Forelimb muscle (tissue), 1 donor: ENCODE measurements at places on chromosomes 3 and 15. TPM values are rescaled to one million over a fixed set of nuclear protein-coding genes. Genes with fewer than 3 reads are reported as not detected.

- DNase-seq: no peak
These were observed 6.3 kb downstream of the EIF4A2 start for GRCh38 chr3:186789554-186790260.

DNA sequence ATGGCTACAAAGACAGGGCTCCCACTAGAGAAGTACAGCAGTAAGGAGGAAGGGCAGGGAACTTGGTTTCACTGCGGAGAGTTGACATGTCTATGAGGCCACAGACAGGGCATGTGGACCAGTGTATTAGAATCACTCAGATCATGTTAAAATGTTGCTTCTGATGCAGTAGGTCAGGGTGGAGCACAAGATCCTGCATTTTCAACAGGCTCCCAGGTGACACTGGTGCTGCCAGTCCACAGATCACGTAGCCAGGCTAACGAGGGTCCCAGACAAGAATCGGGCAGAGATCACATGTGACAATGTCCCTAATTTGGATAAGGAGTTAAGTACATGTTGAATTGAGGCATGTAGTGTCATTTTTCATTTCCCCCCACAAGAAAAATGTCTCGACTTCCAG, 73.6 kb downstream of the SPSB4 start:
- no peak for DNase-seq

- DNase-seq: no peak
These were observed 987.0 kb downstream of the NTRK3 start for GRCh38 chr15:87269566-87269965.

DNA sequence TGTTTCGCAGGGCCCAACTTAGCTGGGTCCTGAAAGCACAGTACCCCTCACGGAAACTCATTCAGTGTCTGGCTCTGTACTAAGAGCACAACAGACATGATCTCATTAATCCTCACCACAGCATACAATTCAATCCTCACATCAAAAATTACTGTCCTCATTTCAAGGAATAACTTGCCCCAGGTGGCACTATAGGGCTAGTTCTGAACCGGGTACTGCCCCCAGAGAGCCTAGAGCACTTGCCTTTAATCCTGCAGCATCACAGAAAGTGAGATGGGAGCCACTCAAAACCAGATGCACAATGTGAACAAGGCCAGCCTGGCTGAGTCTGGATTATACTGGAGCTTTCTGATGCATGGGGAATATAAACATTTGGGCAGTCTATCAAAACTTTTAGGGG, 122.6 kb downstream of the OSBPL10 start:
- no peak for DNase-seq

DNA sequence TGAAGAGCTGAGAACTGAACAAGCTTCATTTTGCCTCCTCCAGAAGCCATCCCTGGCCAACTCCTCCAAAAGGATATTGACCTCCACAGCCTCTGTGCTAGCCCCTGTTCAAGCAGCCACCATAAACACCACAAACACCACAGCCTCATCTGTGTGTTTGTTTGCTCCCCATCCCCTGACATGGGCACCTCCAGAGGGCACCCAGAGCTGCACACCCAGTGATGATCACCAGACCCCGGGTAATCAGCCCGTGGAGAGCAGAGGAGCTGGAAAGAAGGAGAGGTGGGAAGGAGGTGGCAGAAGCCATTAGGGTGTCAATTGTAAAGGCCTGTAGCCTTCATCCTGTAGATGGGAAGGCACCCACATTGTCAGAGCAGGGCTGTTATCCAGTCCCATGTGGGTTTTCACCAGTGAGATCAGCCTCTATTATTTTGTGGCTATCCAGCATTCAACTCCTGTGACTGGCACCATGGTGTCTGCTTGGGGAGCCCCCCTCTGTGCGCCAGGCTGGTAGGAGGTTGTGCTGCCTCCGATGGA, 6.8 kb upstream of the WNT7A start:
- no peak for DNase-seq

Gene B3GALNT1
- 16.9 TPM for polyA plus RNA-seq

DNA sequence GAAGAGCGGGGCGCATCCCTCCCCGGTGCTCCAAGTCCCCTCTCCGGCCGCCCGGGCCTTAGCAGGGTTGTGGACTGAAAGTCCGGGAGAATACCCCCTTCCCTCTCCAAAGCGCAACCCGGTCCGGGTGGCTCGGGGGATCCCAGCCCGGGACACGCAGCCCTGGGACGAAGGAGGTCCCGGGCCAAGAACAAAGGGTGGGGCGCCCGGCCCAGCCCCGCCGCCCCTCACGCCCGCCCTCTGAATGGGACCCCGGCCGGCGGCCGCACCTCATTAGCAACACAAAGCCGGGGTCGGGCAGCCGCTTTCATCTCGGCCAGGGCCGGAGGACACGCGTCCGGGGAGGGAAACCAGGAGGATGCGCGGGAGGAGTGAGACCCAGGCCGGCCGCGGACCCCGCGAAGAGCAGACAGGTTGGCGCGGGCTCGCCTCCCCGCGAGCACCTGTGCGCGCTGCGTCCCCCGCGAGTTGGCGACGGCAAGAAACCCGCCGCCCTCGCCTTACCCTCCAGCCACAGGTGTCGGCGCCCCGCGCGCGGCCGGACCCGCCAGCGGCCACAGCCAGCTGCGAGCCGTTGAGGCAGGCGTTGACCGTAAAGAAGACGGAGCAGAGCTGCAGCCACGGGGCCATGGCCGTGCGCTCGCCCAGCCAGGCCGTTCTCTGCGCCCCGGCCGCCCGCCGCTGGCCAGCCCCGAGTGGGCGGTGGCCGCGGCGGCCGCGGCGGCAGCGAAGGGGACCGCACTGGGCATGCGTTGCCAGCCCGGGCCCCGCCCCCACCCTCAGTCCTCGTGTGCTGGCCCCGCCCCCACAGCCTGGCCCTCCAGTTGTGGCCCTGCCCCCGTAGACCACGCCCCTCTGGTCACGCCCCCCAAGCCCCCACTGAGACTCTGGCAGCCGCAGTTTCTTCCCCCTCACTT, at the start of gene IL17RD:
Gene IL17RD (minus strand): TSS at position 697 of the 917 bp plus-strand sequence. CDS start 67 bp downstream, at position 630.
- no peak for DNase-seq

DNA sequence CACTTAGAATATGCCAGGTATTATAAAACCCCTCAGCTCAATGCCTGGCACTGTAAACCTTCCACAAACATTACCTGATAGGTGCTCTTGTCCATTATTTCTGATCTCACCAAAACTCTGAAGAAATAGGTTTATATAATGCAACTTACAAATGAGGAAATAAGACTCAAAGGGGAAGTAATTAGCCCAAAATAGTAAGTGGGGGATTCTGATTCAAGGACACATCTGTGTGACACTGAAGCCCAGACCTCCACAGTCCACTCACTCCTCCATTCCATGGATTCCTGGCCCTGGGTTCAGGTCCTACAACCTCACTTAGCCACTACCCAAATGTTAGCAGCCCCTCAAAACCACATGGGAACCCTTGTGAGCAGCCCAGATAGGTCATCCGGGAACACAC, 49.9 kb downstream of the TRANK1 start:
- no peak for DNase-seq

DNA sequence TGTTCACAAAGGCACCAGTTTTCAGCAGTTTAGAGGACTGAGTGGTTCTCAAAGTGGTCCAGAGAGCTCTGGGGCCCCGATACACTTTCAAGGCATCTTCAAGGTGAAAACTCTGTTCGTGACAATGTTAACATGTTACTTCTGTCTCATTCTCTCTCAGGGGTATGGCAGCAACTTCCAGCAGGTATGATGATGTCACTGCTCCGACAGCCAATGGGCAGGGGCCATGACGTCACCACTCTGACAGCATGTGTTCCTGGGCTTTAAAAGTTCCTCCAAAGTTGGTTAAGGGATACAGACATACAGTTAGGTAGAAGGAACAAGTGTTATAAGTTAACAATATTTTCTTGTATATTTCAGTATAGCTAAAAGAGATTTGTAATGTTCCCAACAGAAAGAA, 87.9 kb downstream of the KLF15 start:
- DNase-seq: no peak

- peak; percentile 32 for DNase-seq
These were observed 47.4 kb upstream of the CRTC3 start for GRCh38 chr15:90482124-90483011.

- no peak for DNase-seq
These were observed 170.9 kb downstream of the NR2F2 start for GRCh38 chr15:96501362-96501761.

- DNase-seq: no peak
These were observed at the start of gene C2CD4B for GRCh38 chr15:62165104-62165792. Gene C2CD4B, minus strand, starts transcription at chr15:62165285. Its CDS starts 301 bp downstream, at chr15:62164984.

Gene CLDN18
- 0.39 TPM for polyA plus RNA-seq

GRCh38 chr3:10459954-10460754, 45.2 kb downstream of the ATP2B2 start:
- DNase-seq: peak; percentile 13

- DNase-seq: no peak
These were observed 103.8 kb upstream of the LIPC start for GRCh38 chr15:58327958-58328357.

DNA sequence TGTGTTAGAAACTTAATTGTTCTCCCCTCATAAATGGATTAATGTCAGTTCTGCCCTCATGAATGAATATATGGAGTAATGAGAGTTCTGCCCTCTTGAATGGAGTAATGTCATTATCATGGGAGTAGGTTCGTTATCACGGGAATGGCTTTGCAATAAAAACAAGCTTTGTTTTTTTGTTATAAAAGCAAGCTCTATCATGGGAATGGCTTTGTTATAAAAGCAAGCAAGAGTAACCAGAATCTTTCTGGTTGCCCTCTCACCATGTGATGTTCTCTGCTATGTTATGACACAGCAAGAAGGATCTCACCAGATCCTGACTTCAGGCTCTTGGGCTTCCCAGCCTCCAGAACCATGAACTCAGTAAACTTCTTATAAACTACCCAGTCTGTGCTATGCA, 38.4 kb upstream of the UBL7 start:
- DNase-seq: no peak

Gene GOLGA8M
- polyA plus RNA-seq: 1.8 TPM

Gene BHLHE40
- 24.2 TPM for polyA plus RNA-seq

Gene ALS2CL
- polyA plus RNA-seq: 9.0 TPM

- DNase-seq: no peak
These were observed 2.2 kb upstream of the SLC4A7 start for GRCh38 chr3:27486336-27486735.

Gene OXSM
- polyA plus RNA-seq: 10.5 TPM

GRCh38 chr15:70576276-70576675, 187.1 kb downstream of the UACA start:
- no peak for DNase-seq

Gene RBM15B
- 19.3 TPM for polyA plus RNA-seq

- DNase-seq: no peak
These were observed 2.9 kb downstream of the KCNH8 start for GRCh38 chr3:19151171-19151570.

Gene CHP1
- 58.8 TPM for polyA plus RNA-seq

Gene ARRDC4
- polyA plus RNA-seq: 16.2 TPM

- DNase-seq: no peak
These were observed 27.6 kb upstream of the ADAMTSL3 start for GRCh38 chr15:83626171-83626802.

DNA sequence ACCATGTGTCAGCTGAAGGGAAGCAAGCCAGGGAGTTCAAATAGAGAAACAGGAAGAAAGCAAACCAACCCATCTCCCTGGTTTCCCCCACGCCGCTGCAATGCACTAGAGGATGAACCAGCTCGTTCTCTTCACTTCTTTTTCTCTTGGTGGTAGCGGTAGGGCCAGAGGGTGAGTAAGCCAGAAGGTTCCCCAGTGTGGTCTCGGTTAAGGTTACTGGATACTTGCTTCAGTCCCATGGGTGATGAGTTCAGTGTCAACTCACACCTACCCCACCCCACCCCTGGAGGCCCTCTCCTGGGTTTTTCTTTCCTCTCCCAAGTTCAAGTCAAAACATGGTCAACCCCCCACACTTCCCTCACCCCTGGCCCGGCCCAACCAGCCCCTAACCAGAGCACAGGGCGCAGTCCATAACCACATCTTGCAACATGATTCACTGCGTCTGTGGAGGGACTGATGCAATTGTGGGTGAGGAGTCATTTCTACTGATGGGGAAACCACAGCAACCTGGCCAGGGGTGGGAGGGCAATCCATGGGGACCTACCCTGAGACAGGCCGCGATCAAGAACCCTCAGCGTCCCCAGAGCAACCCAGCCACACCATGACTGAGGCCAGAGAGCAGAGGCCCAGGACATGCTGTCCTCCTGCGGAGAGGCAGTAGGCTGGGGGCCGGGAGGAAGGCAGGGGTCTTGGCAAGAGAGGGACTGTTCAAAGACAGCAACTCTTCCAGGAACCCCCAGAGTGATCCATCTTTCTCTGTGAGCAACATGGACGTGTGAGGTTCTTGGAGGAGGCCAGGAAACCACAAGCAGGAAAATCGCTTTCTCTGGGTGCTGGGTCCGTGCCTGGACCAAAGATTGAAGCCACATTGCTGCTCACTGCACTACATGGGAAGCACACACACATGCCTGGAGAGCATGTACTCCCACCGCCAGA, 276.6 kb downstream of the UACA start:
- DNase-seq: no peak
